Glutamatergic neuron (in vitro differentiated cells): ENCODE measurements at places on chromosomes 6 and 20.

DNA sequence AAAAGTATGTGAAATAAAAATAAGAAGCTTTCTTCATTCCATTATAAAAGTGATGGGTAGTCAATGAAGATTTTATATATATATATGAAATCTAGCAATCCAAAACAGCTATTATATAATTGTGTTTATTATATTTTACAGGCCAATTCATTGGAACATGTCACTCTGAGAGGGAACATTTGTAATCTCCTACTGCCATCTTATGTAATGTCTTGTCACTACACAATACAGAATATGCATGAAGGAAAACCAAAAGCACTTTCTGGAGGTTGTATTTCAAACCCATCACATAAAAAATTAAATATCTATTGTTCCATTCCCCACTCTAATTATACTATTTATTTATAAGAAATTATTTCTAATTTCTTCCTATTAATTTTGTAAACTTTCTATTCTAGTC, 31.5 kb upstream of the IRAK1BP1 start:
- no peak for DNase-seq

GRCh38 chr6:82963191-82963925, 102.3 kb downstream of the UBE3D start:
- DNase-seq, result no peak

DNA sequence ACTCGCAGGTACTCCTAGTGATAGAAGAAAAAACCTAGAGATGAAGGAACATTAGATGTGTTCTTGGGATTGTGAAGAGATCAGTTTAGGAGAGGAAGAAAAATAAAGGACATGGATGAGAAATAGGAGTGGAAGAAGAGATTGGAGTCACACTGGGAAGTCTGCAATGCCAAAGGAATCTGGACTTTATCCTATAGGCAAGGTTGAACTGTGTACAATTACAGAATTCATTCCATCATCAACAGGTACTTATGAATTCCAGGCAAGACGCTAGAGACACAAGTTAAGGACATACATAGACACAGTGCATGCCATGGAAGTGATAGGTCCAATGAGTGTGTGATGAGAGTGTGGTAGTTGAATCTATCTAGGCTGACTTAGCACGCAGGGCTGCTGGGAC, 101.3 kb downstream of the EDN1 start:
- no peak for DNase-seq

DNA sequence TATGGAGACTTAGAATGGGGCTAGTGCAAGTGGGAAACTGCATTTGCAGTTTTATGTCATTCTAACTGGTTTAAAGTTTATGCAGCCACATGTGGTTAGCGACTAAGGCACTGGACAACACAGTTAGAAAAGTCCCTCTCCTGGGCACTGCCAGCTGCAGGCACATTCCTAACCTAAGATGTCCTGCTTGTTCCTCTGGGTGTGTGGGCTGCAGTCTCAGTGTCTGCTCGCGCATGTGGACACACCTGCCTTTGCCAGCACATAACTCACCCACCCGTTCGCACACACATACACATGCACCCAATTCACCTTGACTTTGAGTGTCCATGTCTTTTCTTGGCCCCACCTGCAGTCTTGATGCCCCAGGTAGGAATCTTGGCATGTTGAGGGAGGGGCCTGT, 18.5 kb upstream of the SLC22A2 start:
- no peak for DNase-seq

GRCh38 chr6:4327841-4328240, 192.5 kb upstream of the ECI2 start:
- DNase-seq, result no peak

- peak; percentile 25 for DNase-seq
These were observed 68.1 kb downstream of the DLL1 start for GRCh38 chr6:170222498-170223471.

DNA sequence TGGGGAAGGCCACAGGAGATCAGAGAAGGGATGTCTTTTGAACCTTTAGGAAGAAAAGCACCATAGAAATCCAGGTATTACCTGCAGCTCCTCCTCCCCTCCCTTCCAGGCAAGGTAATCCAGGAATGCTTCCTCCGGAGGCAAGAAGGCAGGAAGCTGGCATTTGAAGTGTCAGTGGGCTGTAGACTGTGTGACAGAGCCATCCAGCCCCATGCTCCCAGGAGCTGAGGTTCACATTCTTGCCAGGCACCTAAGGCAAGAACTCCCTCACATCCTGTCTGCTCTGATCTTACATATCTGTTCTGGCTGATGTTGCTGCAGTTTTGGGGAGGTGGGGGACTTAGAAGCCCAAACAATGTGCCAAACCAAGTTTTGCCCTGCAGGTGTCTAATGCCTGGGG, 27.8 kb upstream of the SCUBE3 start:
- no peak for DNase-seq

- DNase-seq, result no peak
These were observed 41.7 kb downstream of the PHF3 start for GRCh38 chr6:63677282-63677681.
